Activated CD4-positive, CD25-positive, alpha-beta regulatory T cell treated with anti-CD3 and anti-CD28 coated beads, Interleukin-2, amount 50 U/mL, for 72 hours (primary cell): ENCODE measurements at places on chromosomes 2 and 18.

- no peak for DNase-seq
Measured at GRCh38 chr2:23836505-23836904, 90.4 kb downstream of the ATAD2B start.

DNA sequence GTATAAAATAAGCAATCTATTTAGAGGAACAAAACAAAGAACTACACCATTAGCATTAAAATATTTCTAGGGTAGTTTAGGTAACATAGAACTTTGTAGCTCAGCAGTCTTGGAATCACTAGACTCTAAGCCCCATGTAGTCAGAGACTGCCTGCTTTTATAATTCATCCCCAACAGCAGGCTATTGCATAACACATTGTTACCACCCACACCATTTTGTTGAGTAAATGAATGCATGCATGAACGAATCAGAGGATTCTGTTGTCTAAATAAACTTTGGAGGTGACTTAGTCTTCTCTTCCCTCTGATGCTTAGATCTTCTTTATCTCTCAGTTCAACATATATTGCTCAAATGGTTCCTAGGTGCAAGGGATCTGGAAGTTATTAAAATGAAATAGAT lies 167.6 kb upstream of the TNP1 start:
- no peak for DNase-seq

DNA sequence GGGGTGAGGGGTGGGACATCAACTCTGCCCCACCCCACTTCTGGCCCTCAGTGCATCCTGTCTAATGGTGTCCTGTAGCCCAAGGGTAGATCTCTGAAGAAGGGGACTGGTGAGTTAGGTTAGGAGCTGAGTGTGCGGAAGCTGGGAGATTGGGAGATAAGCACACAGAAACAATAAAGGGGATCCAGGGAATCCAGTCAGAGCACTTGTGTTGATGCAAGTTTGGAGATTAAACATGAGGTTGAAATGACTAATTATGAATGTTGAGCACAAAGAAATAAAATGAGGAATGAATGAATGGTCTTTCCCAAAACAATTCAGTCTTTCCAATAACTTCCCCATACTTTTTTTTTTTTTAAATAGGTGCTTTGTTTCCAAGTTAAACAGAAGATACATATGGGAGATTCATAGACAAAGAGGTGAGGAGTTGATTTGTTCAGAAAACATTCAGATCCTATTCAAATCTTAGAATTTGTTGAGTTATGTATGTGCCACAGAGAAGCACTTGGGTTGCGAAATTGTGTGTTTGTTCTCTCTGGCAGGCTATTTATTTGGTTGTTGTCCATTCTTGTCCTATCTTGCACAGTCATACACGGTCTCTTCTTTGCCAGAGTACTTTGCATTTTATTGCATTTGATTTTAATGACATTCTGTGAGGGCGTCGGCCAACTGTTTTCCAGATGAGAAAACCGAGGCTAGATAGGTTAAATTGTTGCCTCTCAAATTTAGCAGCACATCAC lies 31.6 kb upstream of the NABP1 start:
- DNase-seq, result no peak

DNA sequence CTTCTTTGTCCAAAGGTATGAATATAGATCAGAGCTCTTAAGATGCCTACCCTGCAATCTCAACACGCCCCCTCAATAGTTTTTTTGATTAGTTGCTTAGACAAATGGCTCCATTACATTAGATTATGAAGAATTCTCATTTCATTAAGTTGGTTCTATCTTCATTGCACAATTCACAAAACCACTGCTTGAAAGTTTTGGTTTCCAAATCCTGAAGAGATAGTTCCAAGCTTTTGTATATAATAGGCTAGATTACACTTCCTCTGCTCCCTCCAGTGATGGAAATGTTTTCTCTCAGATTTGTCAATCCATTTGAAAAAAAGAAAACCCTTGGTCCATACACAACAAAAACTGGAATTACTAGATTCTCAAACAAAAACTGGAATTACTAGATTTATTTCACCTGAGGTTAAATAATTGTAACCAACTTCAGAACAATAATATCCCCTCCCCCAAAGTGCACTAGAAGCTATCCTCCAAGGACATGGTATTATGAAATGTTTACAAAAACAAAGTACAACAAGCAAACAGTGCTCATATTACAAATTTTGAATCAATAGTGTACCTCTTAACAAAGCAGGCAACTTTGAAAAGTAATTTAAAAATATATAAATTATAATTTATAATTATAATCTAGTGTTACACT lies 6.8 kb upstream of the TLK1 start:
- DNase-seq, result no peak

DNA sequence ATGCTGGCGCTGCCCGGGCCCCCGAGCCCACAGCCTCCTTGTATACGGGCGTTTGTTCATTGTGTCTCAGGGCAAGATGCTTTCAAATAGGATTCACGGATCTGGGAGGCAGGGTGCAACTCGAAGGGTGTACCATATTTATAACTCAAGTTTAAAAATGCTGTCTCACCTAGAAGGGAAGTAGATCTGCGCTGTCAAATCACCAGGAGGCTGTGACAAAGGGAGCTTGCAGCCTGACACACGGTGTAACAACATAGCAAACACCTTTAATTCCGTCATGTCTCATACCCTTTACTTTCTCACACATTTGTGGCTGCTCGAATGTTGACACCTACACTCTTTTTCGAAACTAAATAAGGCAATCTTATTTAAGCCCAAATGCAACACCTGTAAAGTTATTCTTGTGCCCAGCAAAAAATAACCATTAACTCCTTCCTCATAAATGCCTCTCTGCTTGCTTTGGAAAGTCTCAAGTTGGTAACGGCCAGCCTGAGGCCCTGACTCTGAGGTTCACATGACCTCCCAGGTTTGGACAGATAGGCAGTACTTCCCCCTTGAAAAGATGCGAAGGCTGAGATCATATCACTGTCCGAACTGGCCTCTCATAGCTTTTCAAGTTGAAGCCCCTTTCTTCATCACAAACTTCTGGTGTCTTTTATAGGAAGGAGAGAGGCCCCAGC lies 11.6 kb downstream of the ZEB2 start:
- no peak for DNase-seq

- DNase-seq, result peak; percentile 42
Measured at GRCh38 chr2:43024515-43025011, 201.8 kb downstream of the ZFP36L2 start.

- DNase-seq, result no peak
Measured at GRCh38 chr2:45907592-45907991, 256.1 kb downstream of the PRKCE start.

DNA sequence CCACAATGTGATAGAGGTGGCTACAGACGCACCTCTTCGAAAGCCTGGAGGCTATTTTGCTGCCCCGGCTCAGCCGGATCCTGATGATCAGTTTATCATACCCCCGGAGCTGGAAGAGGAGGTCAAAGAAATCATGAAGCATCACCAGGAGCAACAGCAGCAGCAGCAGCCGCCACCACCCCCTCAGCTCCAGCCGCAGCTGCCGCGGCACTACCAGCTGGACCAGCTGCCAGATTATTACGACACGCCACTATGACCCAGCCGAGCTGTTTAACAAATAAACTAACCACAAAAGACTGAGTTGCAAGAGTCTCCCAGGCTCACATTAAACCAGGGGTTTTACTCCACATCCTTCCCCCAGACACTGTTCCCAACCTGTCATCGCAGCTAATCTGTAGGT lies 263.8 kb downstream of the PHLPP1 start:
- no peak for DNase-seq
